ENCODE measurements at places on chromosomes 6 and 20.

GRCh38 chr6:144847916-144848315, 562.8 kb downstream of the UTRN start:
- no peak for DNase-seq

GRCh38 chr20:3823881-3824280, 3.5 kb downstream of the AP5S1 start:
- no peak for DNase-seq

DNA sequence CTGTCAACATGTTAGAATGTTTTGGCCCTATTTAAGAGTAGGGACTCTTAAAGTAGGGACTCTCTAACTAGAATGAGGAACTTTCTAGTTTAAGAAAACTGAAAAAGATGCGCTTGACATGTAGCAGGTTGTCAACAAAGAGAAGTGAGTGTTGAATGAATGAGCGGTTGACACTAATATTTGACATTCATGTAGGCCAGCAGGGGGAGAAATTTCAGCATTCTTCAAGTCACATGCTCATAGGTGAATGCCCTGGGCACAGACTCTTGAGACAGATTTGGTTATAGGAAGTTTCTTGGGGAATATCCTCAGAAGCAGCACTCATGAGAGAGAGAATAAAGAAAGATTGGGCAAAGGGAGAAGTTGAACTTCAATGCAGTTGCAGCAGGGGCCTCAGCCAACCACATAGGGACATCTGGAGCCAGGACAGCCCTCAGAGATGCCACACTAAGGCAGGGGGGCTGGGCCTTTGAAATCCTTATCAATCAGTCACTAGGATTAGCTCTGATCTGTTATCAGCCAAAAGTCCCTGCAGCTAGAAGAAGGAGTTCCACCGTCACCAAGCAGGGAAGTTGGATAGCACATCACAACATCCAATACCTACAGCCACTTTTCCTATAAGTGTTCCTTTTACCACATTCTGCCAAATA, 145.1 kb upstream of the FKBP1C start:
- DNase-seq, result peak; percentile 0

DNA sequence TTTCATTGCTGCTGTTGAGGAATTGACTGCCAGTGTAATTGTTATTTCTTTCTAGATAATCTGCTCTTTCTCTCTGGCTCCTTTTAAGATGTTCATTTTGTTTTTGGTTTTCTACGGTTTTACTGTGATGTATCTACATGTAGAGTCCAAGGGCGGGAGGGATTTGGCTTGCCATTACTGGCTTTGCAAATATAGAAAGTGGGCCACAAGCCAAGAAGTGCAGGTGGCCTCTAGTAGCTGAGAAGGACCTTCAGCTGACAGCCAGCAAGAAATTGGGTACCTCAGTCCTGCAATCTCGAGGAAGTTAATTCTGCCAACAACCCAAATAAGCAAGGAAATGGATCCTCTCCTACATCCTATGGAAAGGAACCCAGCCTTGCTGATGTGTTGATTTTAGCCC, 42.8 kb upstream of the GLP1R start:
- DNase-seq, result no peak

DNA sequence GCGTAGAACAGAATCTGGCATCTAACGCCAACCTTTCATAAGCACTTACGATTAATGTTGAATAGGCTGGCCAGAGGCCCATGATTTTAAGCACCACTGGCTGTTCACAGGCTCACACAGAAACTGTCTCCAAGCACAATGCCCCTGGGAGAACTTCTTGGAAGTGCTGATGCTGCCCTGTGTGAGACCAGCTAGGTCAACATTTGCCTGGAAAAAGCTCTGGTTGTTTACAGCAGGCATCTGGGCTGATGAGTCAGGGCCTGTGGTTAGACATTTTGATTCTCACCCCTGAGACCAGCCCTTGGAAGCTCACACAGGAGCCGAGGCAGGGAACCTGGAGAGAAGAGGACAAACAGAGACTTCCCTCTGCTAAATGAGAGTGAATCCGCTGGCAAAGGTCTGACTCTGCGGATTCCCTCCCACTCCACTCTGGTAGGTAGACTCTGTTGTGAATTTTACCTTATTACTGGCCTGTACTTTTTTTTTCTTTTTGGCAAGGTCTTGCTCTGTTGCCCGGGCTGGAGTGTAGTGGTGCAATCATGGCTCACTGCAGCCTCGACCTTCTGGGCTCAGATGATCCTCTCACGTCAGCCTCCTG, 6.8 kb upstream of the SULF2 start:
- no peak for DNase-seq
